ENCODE measurements at places on chromosomes 1 and 21.

GRCh38 chr1:26677306-26678115, 18.3 kb upstream of the ARID1A start:
- DNase-seq, result peak; percentile 32

GRCh38 chr1:203278885-203279406, 26.4 kb upstream of the BTG2 start:
- no peak for DNase-seq

DNA sequence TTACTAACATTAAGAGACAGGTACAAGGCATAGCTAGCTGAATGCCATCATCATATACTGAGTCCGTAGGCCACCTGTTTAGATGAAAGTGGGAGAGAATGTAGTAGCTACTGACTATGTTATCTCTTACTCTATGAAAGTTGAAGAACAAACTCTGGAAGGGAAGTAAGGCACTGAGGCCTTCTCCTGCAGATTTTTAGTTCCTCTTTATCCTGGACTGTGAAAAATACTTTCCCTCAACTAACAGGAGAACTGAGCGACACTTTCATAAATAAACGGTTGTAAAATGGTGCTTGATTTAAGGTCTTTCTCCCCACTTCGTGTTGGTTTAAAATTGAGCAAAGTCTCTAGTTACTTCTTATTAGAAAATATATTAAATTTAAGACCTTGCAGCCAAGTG, 101.9 kb downstream of the FNBP1L start:
- no peak for DNase-seq

- no peak for DNase-seq
Observed at GRCh38 chr1:175708787-175709186, 34.6 kb downstream of the TNR start.

GRCh38 chr1:81699234-81699633, 101.5 kb upstream of the ADGRL2 start:
- DNase-seq, result no peak

DNA sequence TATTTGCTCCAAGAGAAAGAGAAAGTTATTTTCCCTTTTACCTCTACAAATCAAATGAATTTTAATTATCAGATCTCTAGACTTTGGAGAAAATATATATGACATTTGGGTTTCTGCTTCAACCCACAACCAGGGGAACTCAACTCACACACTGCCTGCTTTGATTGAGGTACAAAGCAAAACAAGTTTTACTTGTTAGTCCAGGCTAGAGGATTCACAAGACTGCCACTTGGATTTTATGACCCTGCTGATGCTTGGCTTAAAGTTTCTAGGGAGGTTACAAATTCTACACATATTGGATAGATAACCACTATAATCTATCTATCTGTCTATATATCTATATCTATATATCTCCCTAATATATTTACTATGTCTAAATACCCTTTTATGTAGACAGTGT, 467.3 kb upstream of the RGS18 start:
- DNase-seq, result no peak

GRCh38 chr1:2451741-2452140, 24.3 kb upstream of the PLCH2 start:
- DNase-seq, result no peak

All from GM12892 (cell line).